ENCODE measurements at places on chromosomes 7 and 10.

GRCh38 chr10:68434657-68435056, 27.6 kb upstream of the RUFY2 start:
- no peak for DNase-seq

DNA sequence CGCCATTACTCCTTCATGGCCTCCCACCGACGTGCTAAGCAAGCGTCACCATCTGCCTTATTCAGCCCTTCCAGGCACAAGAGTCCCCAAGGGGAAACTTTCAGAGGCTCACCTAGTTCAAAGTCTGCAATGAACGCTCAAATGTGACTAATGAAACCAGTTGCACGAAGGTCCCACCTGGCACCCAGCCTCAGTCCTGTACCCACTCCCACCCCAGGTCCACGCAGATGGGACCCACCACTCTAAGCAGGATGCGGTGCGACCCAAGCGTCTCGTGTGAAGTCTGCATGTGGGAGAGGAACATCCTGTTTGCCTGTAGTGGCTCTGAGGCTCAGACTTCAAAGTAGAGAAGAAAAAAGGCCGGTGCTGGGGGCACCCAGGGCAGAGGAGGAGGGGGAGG, 40.3 kb downstream of the RGS10 start:
- no peak for DNase-seq

DNA sequence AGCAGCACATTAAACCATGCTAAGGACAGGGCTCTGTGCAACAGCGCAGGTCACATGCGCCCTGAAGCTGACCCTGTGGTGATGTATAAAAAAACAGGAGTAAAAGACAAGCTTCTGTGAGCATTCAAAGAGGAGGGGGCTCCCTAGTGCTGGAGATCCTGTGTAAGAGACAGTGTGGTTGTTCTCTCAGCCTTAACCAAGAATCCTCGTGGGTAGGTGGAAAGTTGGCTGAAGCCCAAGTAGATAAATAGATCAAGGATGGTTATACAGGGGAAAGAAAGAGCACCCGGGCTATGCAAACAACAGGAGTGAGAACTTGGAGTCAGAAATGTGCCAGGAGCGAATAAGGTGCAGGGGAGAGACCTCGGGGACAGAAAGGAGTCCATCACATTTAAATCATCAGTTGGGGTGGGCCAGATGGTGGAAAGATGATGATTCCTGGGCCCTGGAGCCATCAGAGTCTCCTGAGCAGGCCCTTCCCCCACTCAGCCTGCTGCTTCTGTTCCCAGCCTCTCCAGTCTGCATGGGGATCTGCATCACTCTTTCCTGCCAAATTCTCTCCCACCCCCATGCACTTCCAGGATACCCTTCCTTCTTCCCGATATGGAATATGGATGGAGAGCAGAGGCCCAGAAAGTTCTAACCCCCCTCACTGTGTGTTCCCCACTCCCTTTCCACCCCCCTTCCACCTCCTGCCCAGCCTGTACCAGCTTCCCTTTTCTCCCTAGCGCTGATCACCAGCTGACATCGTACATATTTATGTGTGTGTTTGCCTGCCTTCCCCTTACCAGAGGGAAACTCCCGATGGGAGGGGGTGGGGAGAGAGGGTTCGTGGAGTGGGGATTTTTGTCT, 78.1 kb upstream of the PRR15 start:
- DNase-seq, result no peak

GRCh38 chr10:81013771-81014170, 476.1 kb downstream of the SH2D4B start:
- no peak for DNase-seq

- no peak for DNase-seq
Measured at GRCh38 chr7:39493934-39494333, 72.3 kb upstream of the YAE1 start.

GRCh38 chr7:94129443-94130140, 125.4 kb upstream of the BET1 start:
- peak; percentile 82 for DNase-seq

GRCh38 chr10:88996927-88997326, 6.3 kb downstream of the FAS start:
- DNase-seq, result no peak

DNA sequence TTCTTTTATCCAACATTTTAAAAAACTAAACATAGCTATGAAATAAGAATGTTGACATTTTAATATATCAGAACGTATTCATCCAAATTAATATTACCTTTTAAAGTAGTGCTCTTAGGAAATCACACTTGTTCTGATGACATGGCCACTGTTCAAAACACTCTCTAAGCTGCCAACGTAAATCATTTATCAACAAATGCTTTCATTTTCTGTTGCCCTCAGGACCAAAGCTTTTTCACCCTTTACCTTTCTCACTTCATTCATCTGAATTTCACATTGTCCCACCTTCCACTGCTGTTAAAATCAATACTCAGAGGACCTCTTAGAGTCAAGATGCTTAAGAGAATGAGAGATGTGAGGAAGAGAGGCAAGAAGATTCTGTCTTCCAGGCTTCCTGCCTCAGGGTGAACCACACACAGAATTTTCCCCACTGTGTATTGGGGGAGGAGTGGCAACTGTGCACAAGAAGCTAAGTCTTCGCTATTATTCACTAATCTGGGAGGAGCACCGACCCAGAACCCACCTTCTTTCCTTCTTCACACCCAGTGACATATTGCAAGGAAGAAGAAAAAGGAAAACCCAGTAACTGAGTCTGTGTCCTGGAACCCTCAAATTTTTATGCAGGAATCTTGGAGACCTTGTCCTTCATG, 21.0 kb downstream of the HIBADH start:
- no peak for DNase-seq

GRCh38 chr10:121025731-121026130, 174.6 kb downstream of the WDR11 start:
- no peak for DNase-seq

DNA sequence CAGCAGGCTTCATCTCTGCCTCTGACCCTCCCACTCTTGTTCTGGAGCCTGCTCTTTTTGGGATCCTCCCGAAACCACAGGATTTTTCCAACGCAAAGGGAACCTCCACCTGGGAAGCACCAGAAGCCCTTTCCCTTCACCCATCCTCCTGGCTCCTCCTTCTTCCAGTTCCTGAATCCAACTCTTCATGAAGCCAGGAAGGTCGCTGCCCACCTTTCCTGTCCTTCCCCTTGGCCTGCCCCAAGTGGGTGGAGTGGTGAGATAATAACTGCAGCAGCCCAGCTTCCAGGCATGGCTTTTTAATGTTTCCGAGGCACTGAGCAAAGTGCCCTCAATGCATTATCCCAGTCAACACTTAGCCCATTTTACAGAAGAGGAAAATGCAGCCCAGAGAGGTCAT, 70.8 kb upstream of the EEPD1 start:
- DNase-seq, result no peak

DNA sequence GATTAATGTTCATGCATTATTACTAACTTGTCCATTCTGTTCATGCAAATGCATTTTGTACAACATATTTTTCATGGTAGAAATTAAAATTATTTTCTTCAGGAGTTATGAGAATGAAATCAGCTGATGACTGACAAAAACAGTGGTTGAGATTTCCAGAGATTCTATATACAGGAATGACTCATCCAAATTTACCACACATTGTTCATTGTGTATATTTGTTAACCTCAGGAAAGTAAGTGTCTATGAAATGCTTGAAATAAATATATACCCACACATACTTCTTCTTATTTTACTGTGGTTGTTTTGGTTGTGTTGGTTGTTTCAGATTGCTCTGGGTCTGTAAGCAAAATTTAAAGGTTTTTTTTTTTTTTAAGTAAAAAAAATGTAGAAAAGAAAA, 108.1 kb upstream of the SP8 start:
- no peak for DNase-seq

- DNase-seq, result no peak
Measured at GRCh38 chr7:44884621-44885393, 523 bp downstream of the PURB start.

GRCh38 chr7:92831716-92832533, 4.4 kb downstream of the CDK6 start:
- peak; percentile 91 for DNase-seq

- DNase-seq, result no peak
Measured at GRCh38 chr7:131130324-131130723, 197.4 kb upstream of the MKLN1 start.

DNA sequence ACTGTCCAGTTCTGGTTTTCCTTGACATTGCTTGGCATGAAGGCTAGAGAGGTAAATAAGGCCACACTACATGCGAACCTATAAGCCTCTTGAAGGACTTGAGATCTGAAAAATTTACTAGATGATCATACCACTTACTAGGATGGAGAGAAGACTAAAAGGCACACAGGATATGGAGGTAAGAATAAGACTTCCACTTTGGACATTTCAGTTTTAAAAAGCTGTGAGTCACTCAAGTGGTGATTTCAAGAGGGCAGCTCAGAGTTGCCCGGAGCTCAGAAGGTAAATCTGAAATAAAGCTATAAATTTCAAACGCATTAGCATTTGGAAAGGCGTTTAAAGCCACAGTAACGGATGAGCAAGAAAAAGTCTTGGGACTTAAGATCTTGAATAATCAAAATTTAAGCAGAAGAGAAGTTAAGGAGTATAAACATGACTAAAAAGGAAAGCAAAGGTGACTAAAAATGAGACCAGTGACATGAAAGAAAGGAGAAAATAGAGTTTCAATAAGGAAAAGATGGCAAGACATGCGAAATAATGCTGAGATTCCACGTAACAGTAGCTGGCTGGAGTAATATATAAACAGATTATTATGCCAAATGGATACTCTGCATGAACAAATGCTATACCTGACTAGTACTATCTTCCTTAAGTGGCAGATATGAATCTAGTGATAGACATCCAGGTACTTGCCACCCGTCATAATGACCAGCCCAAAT, 68.3 kb downstream of the SNX13 start:
- DNase-seq, result no peak

- no peak for DNase-seq
Measured at GRCh38 chr10:51920672-51921071, 221.3 kb upstream of the CSTF2T start.

DNA sequence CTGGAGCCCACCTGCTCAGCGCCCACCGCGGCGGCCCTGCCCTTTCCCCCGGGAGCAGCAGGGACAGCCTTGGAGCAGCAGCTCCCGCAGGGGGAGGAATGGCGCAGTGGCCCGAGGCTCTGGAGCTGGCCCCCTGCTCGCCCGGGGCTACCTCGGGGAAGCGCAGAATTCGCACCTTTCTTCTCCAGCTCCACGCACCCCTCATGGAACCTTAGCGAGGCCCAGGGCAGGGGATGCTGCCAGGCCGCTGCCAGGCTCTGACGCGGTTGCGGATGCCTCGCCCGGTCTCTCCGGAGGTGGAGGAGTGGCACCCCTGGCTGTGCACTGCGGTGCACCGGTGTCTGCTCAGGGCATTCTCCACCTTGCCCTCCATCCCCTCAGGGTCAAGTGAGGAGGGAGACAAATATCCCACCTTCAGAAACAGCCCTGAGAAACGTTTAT, 84.9 kb upstream of the MKI67 start:
- DNase-seq, result no peak

DNA sequence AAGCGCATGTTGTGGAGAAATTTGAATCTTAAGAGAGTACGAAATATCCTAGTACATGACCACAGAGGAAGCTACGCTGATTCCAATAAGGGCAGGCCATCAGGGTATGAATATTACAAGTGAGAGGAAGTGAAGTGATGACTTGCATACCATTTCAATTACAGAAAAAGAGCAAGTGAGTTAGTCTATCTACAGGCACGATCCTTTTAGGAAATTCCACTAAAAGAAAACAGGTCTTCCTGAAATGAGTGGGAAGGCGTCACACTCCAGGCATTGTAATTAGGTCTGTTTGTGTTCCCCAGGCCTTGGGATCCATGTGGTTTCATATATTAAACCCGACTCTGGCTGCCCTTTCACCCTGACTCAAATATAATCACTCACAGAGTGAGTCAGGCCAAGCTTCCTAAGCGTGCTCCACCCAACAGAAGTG, 152.5 kb downstream of the SEMA3A start:
- peak; percentile 81 for DNase-seq

DNA sequence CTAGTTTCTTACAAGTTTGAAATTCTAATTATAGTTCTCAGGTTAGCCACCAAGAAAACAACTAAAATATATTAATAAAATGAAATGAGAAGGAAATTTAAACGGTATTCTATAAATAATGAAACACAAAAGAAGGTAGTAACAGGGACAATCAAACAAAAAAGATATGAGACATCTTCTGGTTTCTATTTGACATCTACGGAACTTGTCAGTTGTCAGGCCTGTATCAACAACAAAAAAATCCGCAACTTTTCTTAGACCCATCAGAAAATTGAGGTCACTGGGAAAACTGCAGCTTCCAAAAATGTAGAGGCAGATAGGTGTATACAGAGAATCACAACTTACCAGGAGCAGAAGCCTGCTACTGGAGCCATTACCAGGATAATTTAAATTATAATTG, 70.6 kb downstream of the ZPBP start:
- no peak for DNase-seq

GRCh38 chr7:66815951-66816350, 75.4 kb downstream of the RABGEF1 start:
- DNase-seq, result no peak

DNA sequence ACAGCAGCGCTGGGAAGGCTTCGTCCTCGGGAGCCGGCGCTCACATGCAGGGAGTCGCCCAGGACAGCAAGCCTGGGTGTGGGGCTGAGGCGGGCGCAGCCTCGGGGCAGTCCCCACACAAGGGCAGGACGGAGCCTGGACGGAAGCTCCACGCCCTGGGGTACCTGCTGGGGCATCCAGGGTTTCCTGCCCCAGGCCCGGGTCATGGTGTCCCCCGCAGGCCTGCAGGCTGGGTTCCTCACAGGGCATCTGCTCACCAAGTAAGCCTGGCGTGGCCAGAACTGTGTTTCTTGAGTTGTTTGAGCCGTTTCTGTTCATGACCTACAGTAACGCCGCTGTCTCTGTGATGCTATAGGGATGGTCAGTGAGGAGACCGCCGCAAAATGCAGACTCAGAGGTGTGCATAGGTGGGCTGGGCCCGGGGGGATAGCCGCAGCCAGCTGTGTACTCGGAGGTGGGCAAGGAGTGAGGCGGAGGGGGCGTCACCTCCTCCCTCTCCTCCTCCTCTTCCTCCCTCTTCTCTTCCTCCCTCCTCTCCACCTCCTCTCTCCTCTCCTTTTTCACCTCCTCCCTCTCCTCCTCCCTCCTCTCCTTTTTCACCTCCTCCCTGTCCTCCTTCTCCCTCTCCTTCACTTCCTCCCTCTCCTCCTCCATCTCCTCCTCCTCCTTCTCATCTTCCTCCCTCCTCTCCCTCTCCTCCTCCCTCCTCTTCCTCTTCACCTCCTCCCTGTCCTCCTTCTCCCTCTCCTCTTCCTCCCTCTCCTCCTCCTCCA, 438.9 kb downstream of the DNAJB6 start:
- no peak for DNase-seq

DNA sequence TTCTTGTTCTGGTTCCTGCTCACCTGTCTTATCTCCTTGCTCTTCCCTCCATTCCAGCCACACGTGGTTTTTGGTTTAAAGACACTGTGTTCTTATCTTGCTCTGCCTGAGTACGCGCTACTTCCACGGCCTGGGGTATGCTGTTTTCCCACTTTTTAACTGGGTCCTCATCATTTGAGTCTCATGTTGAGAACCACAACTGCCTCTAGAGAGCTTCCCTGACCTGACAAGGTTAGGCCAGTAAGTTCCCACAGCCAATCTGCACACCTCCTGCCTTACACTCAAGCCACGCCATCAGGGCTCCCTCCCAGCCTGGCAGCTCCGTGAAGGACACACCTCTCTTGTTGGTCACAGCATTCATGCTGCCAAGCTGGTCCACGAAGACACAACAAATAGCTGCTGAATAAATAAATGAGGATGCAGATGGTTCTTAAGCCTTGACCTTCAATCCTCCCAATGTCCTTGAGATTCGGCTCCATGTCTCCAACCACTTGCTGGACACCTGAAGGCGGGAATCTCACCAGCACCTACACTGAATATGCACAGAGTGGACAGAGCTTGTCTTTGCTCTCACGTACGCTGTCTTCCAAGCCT, 201.7 kb upstream of the KLF14 start:
- DNase-seq, result no peak

GRCh38 chr7:43328785-43329380, 216.4 kb downstream of the HECW1 start:
- no peak for DNase-seq

Measured in non-pigmented ciliary epithelial cell (primary cell).